ENCODE measurements at places on chromosomes 4 and X.

DNA sequence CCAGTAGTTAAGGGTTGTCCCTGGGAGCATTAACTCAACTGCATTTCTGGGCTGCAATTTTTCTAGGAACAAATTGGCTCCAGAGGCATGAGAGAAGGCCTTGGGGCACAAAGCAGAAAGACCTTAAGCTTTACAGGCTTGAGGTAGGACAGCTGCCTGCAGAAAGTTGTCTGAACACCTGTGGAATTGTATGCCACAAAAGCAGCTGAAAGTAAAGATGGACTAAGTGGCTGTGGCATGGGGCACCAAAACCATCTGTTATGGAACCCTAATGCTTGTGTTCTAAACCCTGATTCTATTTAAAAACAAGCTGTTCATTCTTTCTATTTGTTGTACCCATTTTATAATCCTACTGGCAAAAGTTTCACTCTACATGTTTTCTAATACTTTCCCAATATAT is 515.2 kb downstream of the GLUD2 start:
- DNase-seq, result no peak

GRCh38 chr4:173420324-173420752 is 21.4 kb upstream of the SCRG1 start:
- DNase-seq, result no peak

- DNase-seq, result no peak
These were observed 1092.3 kb downstream of the ARAP2 start for GRCh38 chr4:35151816-35152572.

DNA sequence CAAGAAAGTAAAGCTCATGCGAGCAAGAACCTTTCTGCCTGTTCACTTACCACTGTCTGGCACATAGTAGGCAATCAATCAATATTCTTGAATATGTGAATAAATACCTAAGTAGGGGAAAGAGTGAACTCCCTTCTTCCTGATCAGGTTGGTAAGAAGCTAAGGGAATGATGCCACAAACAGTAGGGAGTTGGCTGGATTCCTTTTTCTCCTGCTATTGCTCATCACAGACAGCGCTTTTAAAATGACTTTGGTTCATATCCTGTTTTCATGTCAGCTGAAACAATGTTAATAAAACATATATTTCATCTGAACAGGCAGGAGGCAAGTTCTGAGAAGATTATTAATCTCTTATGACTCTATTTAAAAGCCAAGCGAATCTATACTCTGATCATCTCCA is 99.2 kb downstream of the NSUN7 start:
- no peak for DNase-seq

DNA sequence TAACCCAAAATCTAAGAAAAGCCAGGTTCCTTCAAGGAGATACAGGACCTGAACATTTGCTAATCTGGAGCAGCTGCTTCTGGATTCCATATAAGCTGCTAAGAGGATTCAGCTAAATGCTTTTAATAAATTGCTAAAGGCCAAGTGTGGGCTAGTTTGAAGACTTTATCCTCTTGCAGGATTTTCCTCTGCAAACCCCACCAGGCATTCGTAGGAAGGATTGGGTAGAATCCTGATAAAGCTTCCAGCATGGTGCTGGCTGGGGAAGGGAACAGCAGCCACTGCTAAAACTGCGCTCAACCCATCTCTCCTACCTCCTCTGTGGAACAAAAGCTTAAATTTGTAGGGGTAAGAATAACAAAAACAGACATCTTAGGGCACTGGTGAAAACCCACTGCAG is 61.3 kb upstream of the TAB3 start:
- DNase-seq, result no peak

- DNase-seq, result no peak
These were observed 540.1 kb upstream of the FAM241A start for GRCh38 chr4:111605111-111605510.

DNA sequence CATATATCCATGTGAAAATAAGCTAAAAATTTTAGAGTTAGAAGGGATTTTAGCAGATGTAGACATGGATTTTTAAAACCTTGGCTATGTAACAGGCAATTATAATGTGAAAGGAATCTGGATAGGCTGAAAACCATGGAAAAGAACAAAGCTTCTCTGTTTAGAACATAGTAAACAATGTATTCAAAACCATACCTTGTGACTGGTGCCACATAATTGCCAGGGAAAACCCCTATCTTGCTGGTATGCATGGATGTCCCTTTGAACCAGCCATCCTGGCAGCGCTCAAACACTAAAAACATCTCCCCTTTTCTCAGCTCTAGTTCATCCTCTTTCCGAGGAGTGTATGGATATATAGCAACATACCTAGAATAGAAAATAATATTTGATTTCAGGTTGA is 110.6 kb upstream of the CBR4 start:
- DNase-seq, result no peak

DNA sequence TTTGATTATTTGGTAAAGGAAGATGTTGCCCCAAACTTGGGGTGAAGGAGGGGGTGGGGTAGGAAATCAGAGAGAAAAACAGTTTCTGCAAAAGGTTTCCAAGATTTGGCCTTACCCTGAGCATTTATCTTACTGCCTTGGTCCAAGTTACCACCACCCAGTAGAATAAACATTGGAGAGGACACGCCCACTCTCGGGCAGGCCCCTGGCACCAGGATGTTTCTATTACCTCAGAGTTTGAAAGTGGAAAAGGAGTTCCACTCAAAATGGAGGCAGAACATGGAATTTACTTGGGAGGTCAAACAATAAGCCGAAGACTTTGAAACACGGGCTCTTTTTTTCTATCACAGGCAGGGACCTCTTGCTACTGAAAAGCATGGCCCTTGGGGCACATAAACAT is 113.7 kb downstream of the CHRNA9 start:
- no peak for DNase-seq

DNA sequence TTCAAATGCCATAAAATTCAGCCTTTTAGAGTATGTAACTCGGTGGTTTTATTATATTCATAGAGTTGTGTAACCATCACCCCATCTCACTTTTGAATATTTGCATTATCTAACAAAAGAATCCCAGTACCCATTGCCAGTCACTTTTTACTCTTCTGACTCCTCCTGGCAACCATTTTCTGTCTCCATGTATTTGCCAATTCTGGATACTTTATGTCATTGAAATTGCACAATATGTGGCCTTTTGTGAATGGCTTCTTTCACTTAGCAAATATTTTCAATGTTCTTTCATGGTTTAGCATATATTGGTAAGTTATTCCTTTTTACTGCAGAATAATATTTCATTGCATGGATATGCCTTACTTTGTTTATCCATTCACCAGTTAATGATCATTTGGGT is 79.9 kb downstream of the SLIT2 start:
- no peak for DNase-seq

DNA sequence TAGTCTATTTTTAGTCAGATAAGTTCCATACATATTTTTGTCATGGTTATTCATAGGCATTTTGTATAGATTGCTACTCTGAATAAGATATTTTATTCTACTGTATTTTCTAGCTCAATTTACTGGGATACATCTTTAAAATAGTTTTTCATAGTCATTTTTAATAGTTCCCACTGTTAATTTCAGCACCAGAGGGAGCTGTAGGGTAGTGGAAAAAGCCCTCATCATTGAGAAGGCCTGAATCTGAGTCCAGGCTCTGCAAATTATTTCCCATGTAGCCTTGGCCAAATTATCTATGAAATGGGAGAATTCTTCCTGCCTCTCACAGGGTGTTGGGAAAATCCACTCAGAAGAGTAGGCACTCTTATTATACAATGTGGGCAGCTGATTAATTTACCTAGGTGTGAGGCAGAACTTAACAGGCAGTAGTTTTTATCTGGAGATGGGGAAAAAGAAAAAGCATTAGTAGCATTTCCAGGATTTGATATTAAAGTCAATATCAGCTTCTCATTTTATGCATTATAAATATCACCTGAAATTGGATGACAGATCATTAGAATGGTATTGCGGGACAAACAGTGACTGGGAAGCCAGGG is 102.9 kb upstream of the PAQR3 start:
- no peak for DNase-seq

- peak; percentile 22 for DNase-seq
These were observed 2.1 kb downstream of the UCHL1 start for GRCh38 chr4:41258783-41259182.

Data from hypothalamus (tissue), 51 donors.